Mesendoderm (in vitro differentiated cells): ENCODE measurements at places on chromosomes 4 and X.

DNA sequence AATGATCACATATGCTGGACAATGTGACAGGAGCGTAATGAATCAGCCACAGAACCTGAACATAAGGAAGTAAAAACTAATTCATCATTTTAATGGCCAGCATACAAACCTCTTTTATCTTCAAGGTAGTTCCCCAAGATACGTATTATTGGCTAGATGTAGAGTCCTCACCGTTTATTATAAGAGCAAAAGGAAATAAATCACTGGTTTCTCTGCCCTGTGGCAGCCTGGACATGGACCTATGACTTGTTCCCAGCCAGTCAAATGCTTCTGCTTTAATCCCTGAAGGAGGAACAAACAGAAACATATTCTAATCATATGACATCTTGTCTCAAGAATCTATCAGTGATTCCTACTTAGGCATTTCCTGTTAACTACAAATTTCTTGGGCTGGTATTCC is 86.8 kb upstream of the FAM241A start:
- no peaks in the 10 kb centered on the region for H3K36me3 ChIP-seq
- no peak overlapping the region for H3K27ac ChIP-seq
- no peak for DNase-seq
- H3K4me1 ChIP-seq = peaks cover 6% of the 10 kb centered on the region

DNA sequence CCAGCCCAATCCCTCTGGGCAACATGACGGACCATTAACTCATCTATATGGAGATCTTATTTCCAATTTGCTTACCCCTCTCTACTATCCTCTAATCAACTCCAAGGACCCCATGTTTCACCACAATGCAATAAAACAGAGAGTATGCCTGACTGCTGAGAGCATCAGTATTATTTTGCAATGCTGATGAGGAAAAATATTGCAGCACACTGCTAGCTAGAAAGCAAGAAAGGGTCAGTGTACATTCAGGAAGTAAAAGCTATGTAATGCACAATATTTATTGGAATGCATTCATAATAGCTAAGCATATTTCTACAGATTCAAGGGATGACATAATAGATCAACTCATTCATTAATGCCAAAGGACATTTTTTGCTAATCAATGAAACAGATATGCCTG is 33.2 kb downstream of the ARAP2 start:
- no peaks in the 10 kb centered on the region for H3K36me3 ChIP-seq
- H3K27me3 ChIP-seq = no peaks in the 10 kb centered on the region
- no peak overlapping the region for H3K4me3 ChIP-seq
- H3K4me1 ChIP-seq = no peaks in the 10 kb centered on the region
- H3K27ac ChIP-seq = no peak overlapping the region
- DNase-seq = no peak

DNA sequence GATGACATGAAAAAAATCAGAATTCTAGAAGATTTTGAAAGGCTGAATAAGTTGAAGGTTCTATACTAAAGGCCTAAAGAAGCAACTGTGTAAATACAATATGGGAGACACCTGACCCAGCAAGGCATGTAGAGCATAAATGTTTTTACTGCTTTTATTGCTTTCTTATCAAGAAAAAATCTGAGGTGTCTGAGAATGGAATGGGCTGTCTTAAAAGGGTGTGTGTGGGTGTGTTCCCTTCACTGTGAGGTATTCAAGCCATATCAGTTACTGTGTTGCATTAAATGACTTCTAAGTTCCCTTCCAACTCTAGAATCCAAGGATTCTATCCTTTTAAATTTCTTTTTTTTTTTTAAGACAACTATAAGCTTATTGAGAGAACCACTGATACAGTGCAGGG is 15.7 kb downstream of the ATP8A1 start:
- H3K27ac ChIP-seq = no peak overlapping the region
- no peak overlapping the region for H3K4me3 ChIP-seq
- peaks cover 4% of the 10 kb centered on the region for H3K4me1 ChIP-seq
- no peaks in the 10 kb centered on the region for H3K36me3 ChIP-seq

DNA sequence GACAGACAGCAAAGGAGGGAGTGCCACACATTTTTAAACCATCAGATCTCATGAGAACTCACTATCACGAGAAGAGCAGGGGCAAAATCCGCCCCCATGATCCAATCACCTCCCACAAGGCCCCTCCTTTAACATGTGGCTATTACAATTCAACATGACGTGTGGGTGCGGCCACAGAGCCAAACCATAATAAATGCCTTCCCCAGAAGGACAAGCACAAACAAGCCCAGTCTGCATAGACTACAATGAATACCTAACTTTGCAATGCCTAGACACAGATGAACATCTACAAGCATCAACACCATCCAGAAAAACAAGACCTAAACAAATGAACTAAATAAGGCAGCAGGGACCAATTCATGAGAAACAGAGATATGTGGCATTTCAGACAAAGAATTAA is 12.3 kb downstream of the ETDA start:
- no peaks in the 10 kb centered on the region for H3K36me3 ChIP-seq
- H3K27ac ChIP-seq = no peak overlapping the region
- no peaks in the 10 kb centered on the region for H3K4me1 ChIP-seq
- no peak for DNase-seq
- no peaks in the 10 kb centered on the region for H3K27me3 ChIP-seq

- no peaks in the 10 kb centered on the region for H3K4me1 ChIP-seq
- H3K27ac ChIP-seq = no peak overlapping the region
- no peak for DNase-seq
- no peaks in the 10 kb centered on the region for H3K36me3 ChIP-seq
These were observed 6.7 kb downstream of the TMPRSS11D start for GRCh38 chr4:67877086-67877485.

DNA sequence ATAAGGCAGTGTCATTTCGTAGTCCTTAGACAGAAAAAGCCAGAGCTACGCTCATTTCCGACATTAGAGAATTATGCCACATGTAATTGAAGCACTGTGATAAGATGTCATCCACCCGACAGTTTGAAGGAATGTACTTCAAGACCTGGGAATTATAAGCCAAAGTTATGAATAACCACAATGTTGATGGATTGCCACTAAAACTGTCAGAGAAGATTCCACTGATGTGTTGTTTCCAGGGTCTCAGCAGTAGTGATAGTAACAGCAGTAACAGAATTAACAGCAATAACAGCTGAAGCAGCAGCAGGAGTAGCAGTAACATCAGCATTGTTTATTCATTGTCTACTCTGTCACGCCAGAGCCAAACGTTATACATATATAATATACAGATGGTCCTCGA is 24.7 kb downstream of the RAB33A start:
- DNase-seq = no peak
- H3K4me1 ChIP-seq = no peaks in the 10 kb centered on the region
- H3K27me3 ChIP-seq = no peaks in the 10 kb centered on the region
- H3K36me3 ChIP-seq = no peaks in the 10 kb centered on the region
- no peak overlapping the region for H3K27ac ChIP-seq

DNA sequence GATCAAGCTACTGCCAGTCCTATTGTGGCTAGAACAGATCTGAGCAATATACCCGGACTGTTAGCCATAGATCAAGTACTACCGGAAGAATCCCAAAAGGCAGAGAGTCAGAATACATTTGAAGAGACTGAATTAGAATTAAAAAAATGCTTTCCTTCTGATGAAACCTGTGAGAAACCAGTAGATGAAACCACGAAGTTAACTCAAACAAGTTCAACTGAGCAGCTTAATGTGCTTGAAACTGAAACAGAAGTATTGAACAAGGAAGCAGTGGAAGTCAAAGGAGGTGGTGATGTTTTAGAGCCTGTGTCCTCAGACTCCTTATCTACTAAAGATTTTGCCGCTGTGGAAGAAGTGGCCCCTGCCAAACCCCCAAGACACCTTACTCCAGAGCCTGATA is 46.8 kb downstream of the WDR44 start:
- H3K27me3 ChIP-seq = no peaks in the 10 kb centered on the region
- H3K4me3 ChIP-seq = no peak overlapping the region
- no peak overlapping the region for H3K27ac ChIP-seq
- DNase-seq = no peak

GRCh38 chrX:49754233-49754857 is 58.6 kb upstream of the PAGE1 start:
- no peaks in the 10 kb centered on the region for H3K27me3 ChIP-seq
- peak; percentile 37 for DNase-seq
- no peak overlapping the region for H3K27ac ChIP-seq
- no peaks in the 10 kb centered on the region for H3K4me1 ChIP-seq
- no peaks in the 10 kb centered on the region for H3K36me3 ChIP-seq

DNA sequence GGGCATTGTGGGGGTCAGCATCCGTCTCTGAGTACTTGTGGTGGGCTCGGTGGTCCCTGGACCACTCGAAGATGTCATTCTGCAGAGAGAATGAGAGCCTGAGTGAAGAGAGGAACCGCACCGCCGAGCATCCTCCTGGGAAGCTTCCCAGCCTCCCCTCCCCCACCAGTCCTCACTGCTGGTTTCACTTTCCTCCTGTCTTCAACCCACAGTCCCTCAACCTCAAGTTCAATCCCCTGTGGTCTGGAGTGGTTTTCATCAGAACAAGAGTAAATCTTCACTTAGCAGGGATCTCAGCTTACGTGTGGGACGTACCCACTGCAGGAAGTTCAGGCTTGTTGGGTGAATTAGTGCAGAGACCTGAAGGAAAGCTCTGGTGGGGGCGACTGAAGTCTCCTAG is 117.8 kb downstream of the SCD5 start:
- no peak overlapping the region for H3K4me3 ChIP-seq
- H3K4me1 ChIP-seq = no peaks in the 10 kb centered on the region
- no peaks in the 10 kb centered on the region for H3K27me3 ChIP-seq
- DNase-seq = no peak

DNA sequence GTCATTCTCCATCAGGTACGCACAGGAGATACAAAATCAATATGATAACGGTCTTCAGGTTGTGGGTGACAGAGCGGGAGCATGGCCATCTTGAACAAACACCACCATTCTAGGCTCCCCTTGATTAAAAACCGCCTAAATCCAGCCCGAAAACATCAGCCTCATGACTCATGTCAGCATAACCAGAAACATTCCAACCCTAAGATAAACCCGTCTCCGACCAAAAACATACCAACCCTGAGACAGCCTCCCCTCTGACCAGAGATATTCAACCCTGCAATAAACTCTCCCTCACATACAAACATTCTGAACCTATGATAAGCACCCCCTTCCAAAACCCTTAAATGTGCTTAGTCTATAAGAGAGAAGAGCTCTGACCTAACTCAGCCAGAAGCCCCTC is 157.9 kb downstream of the DHRSX start:
- no peak for DNase-seq
- no peak overlapping the region for H3K27ac ChIP-seq
- H3K27me3 ChIP-seq = no peaks in the 10 kb centered on the region
- peaks cover 1% of the 10 kb centered on the region for H3K36me3 ChIP-seq
- H3K4me3 ChIP-seq = no peak overlapping the region

DNA sequence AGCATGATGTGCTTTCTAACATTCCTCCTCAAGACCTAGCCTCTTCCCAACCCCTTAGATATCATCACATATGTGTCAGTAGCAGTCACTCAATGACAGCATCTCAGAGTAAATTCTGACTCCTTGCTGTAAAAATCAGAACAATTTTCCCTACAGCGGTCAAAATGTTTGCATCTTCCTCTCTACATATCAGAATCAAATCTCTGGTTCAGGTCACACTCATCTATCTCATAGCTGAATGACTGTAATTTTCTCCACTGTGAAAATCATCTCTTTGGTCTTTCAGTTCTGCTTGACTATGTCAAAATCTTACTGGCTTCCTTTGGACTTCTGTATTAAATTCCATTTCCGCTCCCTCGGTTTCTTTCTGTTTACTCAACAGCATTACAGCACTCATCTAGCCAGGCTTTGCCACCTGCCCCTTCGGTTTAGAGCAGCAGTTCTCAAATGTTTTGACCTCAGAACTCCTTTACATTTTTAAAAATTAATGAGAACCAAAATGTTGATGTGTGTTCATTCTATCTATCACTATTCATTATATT is 57.3 kb downstream of the AGA start:
- no peaks in the 10 kb centered on the region for H3K36me3 ChIP-seq
- H3K4me3 ChIP-seq = no peak overlapping the region
- DNase-seq = no peak
- H3K27ac ChIP-seq = no peak overlapping the region

DNA sequence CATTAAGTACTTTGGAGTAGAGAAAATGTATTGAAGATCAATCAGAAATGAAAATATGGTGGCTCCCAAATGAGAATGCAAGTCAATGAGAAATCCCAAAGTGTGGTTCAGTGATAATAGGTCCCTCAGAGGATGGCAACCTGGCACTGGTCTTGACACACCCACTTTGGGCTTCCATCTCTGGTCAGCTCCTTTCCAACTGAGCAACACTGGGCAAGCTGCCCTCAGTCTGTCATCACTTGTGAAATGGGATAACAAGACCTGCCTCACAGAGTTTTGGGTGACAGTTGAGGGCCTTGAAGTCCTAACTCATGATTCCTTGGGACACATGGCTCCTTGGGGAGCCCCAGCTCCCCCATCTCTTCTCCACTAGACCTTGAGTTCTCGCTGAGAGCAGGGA is 29.0 kb upstream of the MAMLD1 start:
- no peak overlapping the region for H3K27ac ChIP-seq
- no peak overlapping the region for H3K4me3 ChIP-seq
- no peaks in the 10 kb centered on the region for H3K27me3 ChIP-seq
- H3K4me1 ChIP-seq = no peaks in the 10 kb centered on the region

- H3K27me3 ChIP-seq = no peaks in the 10 kb centered on the region
- no peaks in the 10 kb centered on the region for H3K36me3 ChIP-seq
- no peak for DNase-seq
- H3K4me1 ChIP-seq = no peaks in the 10 kb centered on the region
- no peak overlapping the region for H3K4me3 ChIP-seq
These were observed 57.0 kb upstream of the MSN start for GRCh38 chrX:65610481-65610880.

DNA sequence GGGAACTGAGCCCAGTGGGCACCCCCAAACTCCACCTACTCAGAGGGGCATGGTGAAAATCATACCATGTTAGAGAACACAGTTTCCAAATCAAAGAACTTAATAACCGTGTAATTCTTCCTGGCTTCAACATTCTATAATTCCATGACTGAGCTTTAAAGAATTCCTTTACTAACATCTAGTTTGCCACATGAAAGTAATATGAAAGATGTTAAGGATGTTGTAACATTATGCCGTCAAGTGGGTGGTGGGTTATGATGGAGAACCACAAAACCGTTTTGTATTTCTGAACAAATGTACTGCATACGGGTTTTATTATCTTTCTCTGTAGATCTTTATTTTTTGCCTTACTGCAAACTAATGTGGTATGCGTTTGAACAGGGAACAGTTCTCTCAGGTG is 549.0 kb upstream of the MAGEB2 start:
- H3K27me3 ChIP-seq = no peaks in the 10 kb centered on the region
- H3K27ac ChIP-seq = no peak overlapping the region
- H3K4me3 ChIP-seq = no peak overlapping the region
- DNase-seq = no peak
- H3K4me1 ChIP-seq = no peaks in the 10 kb centered on the region

- H3K4me3 ChIP-seq = no peak overlapping the region
- H3K4me1 ChIP-seq = no peaks in the 10 kb centered on the region
- DNase-seq = no peak
- H3K36me3 ChIP-seq = no peaks in the 10 kb centered on the region
- H3K27me3 ChIP-seq = no peaks in the 10 kb centered on the region
These were observed 349.1 kb downstream of the NR3C2 start for GRCh38 chr4:148093065-148093464.

GRCh38 chrX:115892056-115892708 is 278.4 kb upstream of the AGTR2 start:
- H3K27ac ChIP-seq = no peak overlapping the region
- no peaks in the 10 kb centered on the region for H3K36me3 ChIP-seq
- H3K4me3 ChIP-seq = no peak overlapping the region
- no peaks in the 10 kb centered on the region for H3K4me1 ChIP-seq
- H3K27me3 ChIP-seq = no peaks in the 10 kb centered on the region
